ENCODE measurements at places on chromosomes 3 and 15.

DNA sequence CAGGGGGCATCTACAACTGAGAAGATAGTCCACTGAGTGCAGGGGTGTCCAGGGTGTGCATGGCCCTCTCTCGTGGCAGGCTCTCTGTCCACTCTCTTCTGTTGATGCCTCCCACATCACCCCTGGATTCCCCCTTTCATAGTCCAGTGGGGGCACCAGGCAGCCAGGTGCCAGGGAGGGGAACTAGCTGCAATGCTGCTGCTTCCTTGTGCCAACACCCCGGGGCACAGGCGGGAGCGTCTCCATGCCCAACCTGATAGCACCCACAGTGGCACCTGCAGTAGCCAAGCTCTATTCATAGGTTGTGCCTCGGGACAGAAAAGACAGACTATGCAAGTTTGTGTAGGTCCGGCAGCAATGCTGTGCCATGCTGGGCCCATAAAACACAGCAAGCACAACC is 11.7 kb downstream of the DUOX2 start:
- no peak for DNase-seq

GRCh38 chr15:70095408-70096214 is 2.1 kb downstream of the TLE3 start:
- DNase-seq = peak; percentile 61

DNA sequence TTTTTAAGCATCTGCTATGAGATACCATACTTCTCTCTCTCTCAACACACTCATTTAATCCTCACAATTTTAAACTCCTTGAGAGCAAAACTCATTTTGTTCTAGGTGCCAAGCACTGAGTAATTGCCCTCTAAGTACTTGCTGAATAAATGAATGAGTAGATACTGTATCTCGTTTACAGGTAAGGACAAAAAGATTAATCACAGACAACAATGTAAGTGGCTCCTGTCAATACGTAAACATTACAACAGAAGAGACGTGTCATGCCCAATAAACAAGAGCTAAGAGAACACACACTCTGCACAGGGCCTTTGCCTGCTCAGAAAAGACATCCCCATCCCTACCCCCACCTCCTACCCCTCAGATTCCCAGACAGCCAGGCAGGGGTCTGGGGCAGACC is 59.8 kb downstream of the CHSY1 start:
- no peak for DNase-seq

DNA sequence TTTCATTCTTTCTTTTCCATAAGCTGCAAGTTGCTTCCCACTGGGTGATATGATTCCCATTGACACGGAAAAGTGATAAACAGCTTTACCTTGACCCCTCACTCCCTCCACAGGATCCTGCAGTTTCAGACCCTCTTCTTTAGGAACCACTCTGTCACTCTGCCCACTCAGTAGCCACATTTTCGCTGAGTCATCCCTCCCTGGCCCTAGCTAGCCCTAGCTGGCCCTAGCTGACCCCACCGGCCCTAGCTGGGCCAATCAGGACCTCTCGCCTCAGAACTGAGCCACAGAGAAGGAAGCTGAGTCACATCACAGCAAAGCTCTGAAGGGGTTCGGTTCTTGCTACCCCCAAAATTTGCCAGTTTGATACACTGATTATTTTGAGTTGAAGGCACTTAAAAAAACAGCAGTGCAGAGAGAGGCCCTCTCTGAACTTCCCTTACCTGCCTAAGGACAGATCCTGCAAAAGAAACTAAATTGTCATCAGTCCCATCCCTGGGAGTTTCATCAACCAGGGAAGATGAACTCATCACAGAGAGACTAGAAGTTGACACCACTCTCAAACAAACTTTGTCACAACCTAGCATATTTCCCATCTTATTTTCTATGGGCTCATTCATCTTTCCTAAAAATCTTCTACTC is 233.5 kb upstream of the PROK2 start:
- DNase-seq = no peak

DNA sequence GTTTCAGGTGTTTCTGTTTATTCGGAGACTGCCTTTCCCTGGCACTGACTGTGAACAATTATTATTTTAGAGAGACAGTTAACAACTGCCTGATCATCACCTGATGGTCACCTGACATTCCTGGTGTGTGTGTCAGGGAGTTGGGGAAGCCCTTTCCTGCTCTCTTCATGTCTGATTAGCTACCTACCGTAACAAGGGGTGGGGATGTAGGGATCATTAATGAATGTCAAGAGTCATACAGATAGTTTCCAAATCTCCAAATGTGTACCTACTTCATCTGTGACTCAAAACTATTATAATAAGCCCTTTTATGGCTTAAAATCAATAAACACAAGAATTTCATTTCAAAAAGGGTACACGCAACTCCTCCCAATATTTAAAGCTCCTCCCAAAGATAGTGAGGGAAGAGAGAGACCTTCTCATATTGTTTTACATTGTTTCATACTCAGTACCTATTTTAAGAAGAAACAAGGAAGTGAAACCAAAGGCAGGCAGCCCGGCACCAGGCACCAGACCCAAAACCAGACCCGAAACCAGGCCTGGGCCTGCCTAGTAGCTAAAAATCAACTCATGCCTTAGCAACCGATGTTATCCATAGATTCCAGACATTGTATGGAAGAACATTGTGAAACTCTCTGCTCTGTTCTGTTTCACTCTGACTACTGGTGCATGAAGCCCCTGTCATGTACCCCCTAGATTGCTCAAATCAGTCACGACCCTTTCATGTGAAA is 844.9 kb upstream of the ALCAM start:
- no peak for DNase-seq

GRCh38 chr3:38235466-38235865 is 30.1 kb upstream of the SLC22A13 start:
- DNase-seq = no peak

GRCh38 chr3:106349191-106349881 is 480.5 kb upstream of the CBLB start:
- DNase-seq = no peak
